ENCODE measurements at places on chromosomes 6 and 20.

DNA sequence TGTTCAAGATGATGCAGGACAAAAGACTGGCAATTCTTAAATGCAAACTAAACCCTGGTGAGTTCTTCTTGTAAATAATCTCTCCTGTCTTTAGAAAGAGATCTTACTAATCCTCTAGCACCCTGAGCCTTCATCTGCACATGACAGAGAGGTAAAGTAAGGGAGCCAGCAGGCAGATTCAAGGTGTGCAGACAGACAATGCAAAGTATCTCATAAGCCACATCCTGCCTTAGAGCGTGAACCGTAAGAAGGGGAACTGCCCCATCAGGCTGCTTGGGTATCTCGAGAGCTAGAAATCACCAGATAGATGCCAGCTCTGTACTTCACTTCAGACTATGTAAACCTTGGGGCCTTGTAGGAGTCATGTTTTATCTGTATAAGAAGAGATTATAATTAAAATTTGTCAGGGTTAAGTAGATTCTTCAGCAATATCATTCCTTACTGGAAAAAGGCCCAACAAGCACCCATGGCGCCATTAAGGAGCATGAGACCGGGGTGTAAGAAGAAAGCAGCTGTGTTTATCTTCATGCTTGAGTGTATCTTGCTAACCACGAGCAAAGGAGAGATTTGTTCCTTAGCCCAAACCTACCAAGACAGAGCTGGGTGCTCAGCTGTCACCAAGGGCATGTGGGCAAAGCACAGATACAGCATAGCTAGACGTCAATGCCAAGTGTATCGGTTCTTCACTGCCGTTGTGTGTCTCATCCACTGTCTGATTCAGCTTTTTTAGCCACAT is 24.4 kb downstream of the CNR1 start:
- DNase-seq = no peak

- DNase-seq = no peak
Observed at GRCh38 chr20:19826179-19826914, 68.3 kb downstream of the RIN2 start.

GRCh38 chr6:134464690-134465411 is 146.9 kb upstream of the SGK1 start:
- no peak for DNase-seq

DNA sequence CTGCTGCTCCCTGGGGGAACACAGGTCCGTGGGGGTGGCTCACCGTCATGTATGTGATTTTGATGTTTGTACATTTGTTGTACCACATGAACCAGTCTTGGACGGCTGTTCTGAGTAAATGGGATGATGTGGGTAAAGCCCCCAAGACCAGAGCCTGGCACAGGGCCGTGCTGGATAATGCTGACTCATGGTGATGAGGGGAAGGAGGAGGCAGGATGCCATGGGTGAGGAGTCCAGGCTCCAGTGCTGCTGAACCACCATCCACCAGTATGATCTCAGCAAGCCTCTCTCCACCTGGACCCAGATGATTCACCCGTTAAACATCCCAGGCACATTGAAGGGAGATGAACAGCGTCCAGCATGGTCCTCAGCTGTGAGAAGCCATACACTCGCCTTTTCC is 9.6 kb upstream of the APCDD1L start:
- no peak for DNase-seq

DNA sequence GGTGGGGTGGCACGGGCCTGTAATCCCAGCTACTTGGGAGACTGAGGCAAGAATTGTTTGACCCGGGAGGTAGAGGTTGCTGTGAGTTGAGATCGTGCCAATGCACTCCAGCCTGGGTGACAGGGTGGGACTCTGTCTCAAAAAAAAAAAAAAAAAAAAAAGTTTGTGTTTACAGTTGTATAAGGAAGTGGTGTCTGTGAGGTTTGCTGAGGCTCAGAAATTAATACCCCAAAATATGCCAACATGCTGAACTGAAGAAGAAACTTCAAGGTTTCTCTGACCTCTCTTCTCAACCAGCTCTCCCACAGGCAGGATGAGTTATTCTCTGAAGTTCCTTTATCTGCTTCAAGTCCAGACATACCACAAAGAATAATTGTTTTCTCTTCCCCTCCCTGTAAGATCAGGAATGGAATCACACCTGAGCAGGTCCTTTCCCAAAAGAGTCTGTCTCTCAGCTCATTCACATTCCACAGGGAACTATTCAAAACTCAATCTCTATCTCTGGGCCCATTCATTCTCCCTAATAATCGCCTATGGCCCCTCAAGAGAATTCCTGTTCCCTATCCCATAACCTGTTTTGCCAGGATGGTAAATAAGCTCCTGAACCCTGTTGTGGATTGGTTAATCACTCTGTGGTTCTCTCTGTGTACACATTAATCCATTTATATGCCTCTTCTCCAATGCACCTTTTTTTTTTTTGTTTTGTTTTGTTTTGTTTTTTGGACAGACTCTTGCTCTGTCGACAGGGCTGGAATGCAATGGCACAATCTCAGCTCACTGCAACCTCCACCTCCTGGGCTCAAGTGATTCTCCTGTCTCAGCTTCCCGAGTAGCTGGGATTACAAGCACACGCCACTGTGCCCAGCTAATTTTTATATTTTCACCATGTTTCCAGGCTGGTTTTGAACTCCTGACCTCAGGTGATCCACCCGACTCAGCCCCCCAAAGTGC is 17.4 kb upstream of the KIFC1 start:
- no peak for DNase-seq

GRCh38 chr6:33723371-33724085 is 12.0 kb upstream of the UQCC2 start:
- no peak for DNase-seq

Data from DMS79 (cell line).